A549 treated with CpdA at 1 μM for 4 hours (cell line): ENCODE measurements at places on chromosomes 2 and 18. TPM values are rescaled to one million over a fixed set of nuclear protein-coding genes. Genes with fewer than 3 reads are reported as not detected.

XDH gene
- total RNA-seq, result 1.1 to 1.7 TPM (median 1.2 TPM) in 5 replicates

REV1 gene
- total RNA-seq, result 9.7 to 14.4 TPM (median 10.8 TPM) in 5 replicates

HOXD12 gene
- not detected in 5 replicates for total RNA-seq

MSH2 gene
- 40.7 to 60.4 TPM (median 43.8 TPM) in 5 replicates for total RNA-seq

SH3BP4 gene
- 28.9 to 32.0 TPM (median 29.7 TPM) in 5 replicates for total RNA-seq

SLC5A7 gene
- total RNA-seq, result not detected in 5 replicates

MREG gene
- total RNA-seq, result 4.8 to 6.0 TPM (median 5.3 TPM) in 5 replicates

CD8B2 gene
- total RNA-seq, result not detected in 5 replicates

CIDEA gene
- total RNA-seq, result not detected in 5 replicates

TGFA gene
- 6.2 to 8.2 TPM (median 7.0 TPM) in 5 replicates for total RNA-seq

ZFAND2B gene
- 17.9 to 24.2 TPM (median 22.6 TPM) in 5 replicates for total RNA-seq

DQX1 gene
- total RNA-seq, result 0.09 to 0.22 TPM (median 0.13 TPM) in 5 replicates

HOXD8 gene
- total RNA-seq, result 4.5 to 6.6 TPM (median 5.4 TPM) in 5 replicates

LONRF2 gene
- 3.0 to 4.1 TPM (median 3.8 TPM) in 5 replicates for total RNA-seq

SCG2 gene
- total RNA-seq, result 0.86 to 1.4 TPM (median 1.2 TPM) in 5 replicates
